ENCODE measurements at places on chromosomes 2 and 18. TPM values are rescaled to one million over a fixed set of nuclear protein-coding genes. Genes with fewer than 3 reads are reported as not detected.

Gene ABCG8
- not detected for total RNA-seq

Gene CDKL4
- total RNA-seq = 0.19 TPM

Gene CLIP4
- 26.7 TPM for total RNA-seq

Gene PSMA8
- not detected for total RNA-seq

Gene GNAL
- not detected for total RNA-seq

Gene HOXD12
- total RNA-seq = not detected

Gene MORN2
- total RNA-seq = 8.9 TPM

Gene ACMSD
- not detected for total RNA-seq

Gene CFC1
- total RNA-seq = not detected

Gene C2orf49
- 18.2 TPM for total RNA-seq

Gene SOX11
- total RNA-seq = under 0.01 TPM

Gene DOK6
- total RNA-seq = under 0.01 TPM

Gene AGFG1
- 18.6 TPM for total RNA-seq

Gene DGUOK
- 22.3 TPM for total RNA-seq

Gene AP1S3
- 2.3 TPM for total RNA-seq

Gene SGPP2
- total RNA-seq = not detected

Gene MTA3
- 14.2 TPM for total RNA-seq

Gene MC4R
- not detected for total RNA-seq

Gene TFCP2L1
- not detected for total RNA-seq

Gene FN1
- 3,127 TPM for total RNA-seq

Gene ASPRV1
- total RNA-seq = 0.16 TPM

Gene STON1
- total RNA-seq = 5.4 TPM

Gene ZC3H8
- total RNA-seq = 10.9 TPM

Gene INPP5D
- total RNA-seq = 37.7 TPM

Gene SAG
- total RNA-seq = not detected

Gene SCYGR4
- not detected for total RNA-seq

Gene TMEM247
- total RNA-seq = not detected

Gene PROM2
- 0.44 TPM for total RNA-seq

Gene CNRIP1
- total RNA-seq = 42.7 TPM

Gene STAMBP
- 18.9 TPM for total RNA-seq

Gene NTSR2
- total RNA-seq = not detected

Gene RGPD3
- total RNA-seq = under 0.01 TPM

Gene RAB27B
- total RNA-seq = not detected

Gene WNT6
- total RNA-seq = not detected

Gene PIEZO2
- 270 TPM for total RNA-seq

Gene PPIL3
- 28.6 TPM for total RNA-seq

Gene AQP12A
- total RNA-seq = not detected

Gene SERPINB13
- not detected for total RNA-seq

Gene SCYGR2
- total RNA-seq = not detected

Gene NETO1
- not detected for total RNA-seq

Gene CDH2
- total RNA-seq = 4.7 TPM

Gene NEU4
- total RNA-seq = not detected

Gene RAPH1
- total RNA-seq = 52.6 TPM

Gene OSBPL6
- total RNA-seq = 0.65 TPM

Gene SNTG2
- total RNA-seq = not detected

Gene SLC39A6
- 37.8 TPM for total RNA-seq

Gene LONRF2
- total RNA-seq = not detected

Gene ZBTB14
- total RNA-seq = 9.6 TPM

Gene ESPNL
- not detected for total RNA-seq

Gene SDC1
- 1.4 TPM for total RNA-seq

Gene UGT1A4
- total RNA-seq = not detected

Gene NT5DC4
- total RNA-seq = not detected

Gene NUP35
- total RNA-seq = 8.9 TPM

Gene IL36RN
- not detected for total RNA-seq

Measured in bladder microvascular endothelial cell (primary cell).